ENCODE measurements at places on chromosomes 2 and 18.

- DNase-seq: no peak
Observed at GRCh38 chr2:37020887-37021796, 54.8 kb upstream of the STRN start.

GRCh38 chr2:207704078-207704477 is 7.4 kb upstream of the CCNYL1 start:
- DNase-seq: no peak

DNA sequence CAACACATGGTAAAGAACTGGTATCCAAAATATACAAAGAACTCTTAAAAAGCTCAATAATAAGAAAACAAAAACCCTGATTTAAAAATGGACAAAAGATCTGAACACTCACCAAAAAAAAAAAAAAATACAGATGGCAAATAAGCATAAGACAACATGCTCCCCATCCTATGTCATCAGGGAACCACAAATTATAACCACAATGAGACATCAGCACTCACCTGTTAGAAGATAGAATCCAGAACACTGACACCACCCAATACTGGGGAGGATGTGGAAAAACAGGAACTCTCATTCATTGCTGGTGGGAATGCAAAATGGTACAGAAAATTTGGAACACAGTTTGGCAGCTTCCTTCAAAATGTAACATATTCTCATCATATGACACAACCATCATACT is 66.7 kb downstream of the TMX3 start:
- no peak for DNase-seq

- DNase-seq: no peak
Observed at GRCh38 chr2:121961761-121962160, 206.3 kb downstream of the TSN start.

GRCh38 chr2:26609205-26609631 is 31.9 kb downstream of the CIB4 start:
- DNase-seq: no peak

GRCh38 chr18:5393779-5394178 is 98.3 kb upstream of the ZBTB14 start:
- no peak for DNase-seq

All from stimulated activated CD8-positive, alpha-beta memory T cell treated with anti-CD3 and anti-CD28 coated beads, Interleukin-7, amount 100 ng/mL, for 1 hour (primary cell).